ENCODE measurements at places on chromosomes 4 and X.

GRCh38 chr4:6074758-6075157, 56.5 kb upstream of the C4orf50 start:
- DNase-seq, result no peak

DNA sequence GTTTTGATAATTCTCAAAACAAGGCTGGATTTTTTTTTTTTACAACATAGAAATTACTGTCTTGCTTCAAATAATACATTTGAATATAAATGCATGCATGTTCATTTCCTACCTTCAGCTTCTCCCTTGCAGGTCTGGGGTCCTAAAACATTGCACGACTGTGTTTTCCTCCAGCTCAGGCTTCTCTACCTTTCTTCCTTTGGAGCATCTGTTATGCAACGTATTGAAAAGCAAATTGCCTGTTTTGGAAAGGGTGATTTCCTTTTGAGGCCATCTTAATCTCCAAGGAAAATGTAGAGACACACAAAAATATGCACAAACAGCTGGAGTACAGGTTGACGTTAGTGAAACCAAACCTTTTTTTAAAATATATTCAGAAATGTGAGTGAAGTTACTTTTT, 115.6 kb upstream of the TLL1 start:
- no peak for DNase-seq

GRCh38 chr4:94354474-94354896, 11.8 kb upstream of the HPGDS start:
- no peak for DNase-seq

- no peak for DNase-seq
Observed at GRCh38 chr4:56764775-56765174, 56.7 kb downstream of the SPINK2 start.

GRCh38 chrX:104921584-104922205, 298.8 kb downstream of the TEX13A start:
- no peak for DNase-seq

- no peak for DNase-seq
Observed at GRCh38 chr4:158777423-158778155, 8.8 kb downstream of the FNIP2 start.

DNA sequence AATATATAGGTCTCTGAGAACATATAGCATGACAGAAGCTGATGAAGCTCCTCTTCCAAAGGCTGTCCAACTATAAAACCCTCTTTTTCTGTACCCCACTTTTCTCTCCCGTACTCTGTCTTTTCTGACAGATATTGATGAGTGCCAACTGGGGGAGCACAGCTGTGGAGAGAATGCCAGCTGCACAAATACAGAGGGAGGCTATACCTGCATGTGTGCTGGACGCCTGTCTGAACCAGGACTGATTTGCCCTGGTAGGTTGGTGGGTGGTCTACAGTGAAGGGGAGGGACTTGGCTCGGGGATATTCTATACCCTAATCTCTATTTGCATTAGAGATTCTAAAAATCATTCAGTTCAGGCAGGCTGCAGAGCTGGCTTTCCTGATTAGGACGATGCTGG, 80.4 kb downstream of the EGF start:
- no peak for DNase-seq

DNA sequence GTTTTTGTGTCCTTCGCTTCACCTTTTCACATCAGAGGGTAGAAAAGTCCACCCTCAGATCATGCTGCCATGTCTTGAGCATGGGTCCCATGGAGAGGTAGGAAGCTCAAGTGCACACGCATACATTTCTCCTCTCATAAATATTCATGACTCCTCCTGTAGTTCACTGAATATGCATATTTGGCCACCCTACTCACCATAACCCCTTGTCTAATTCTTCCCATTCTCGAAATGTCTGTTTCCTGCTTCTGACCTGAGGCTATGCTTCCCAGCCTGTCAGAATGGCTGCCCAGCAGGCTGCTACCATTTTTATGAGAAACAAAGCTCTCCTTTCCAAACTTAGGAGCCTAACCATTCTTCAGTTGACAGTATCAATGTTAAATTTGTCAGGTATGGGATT, 86.5 kb downstream of the ADRA2C start:
- no peak for DNase-seq

DNA sequence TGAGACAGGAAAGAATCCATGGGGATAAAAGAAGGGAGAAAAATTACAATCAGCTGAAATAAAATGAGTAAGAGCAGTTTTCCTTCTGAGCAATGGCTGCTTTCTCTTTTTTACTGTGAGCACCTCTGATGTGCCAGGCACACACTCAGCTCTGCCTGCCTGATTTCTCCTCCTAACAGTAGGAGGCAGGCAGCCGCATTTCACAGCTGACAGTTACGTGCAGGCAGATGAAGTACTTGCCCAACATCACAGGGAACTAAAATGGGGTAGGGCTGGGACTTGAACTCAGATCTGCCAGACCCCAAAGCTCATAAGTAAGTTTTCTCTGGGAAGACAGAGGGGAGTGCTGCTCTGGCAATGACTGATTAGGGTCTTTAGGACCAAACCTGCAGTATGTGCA, 54.6 kb downstream of the C4orf50 start:
- no peak for DNase-seq

- DNase-seq, result no peak
Observed at GRCh38 chrX:54640103-54640690, 110.2 kb downstream of the GNL3L start.

GRCh38 chrX:37755025-37755424, 24.8 kb upstream of the CYBB start:
- DNase-seq, result peak; percentile 77

- peak; percentile 18 for DNase-seq
Observed at GRCh38 chr4:168480931-168481611, 779 bp upstream of the DDX60L start.

GRCh38 chr4:18041114-18041513, 19.6 kb upstream of the LCORL start:
- no peak for DNase-seq

DNA sequence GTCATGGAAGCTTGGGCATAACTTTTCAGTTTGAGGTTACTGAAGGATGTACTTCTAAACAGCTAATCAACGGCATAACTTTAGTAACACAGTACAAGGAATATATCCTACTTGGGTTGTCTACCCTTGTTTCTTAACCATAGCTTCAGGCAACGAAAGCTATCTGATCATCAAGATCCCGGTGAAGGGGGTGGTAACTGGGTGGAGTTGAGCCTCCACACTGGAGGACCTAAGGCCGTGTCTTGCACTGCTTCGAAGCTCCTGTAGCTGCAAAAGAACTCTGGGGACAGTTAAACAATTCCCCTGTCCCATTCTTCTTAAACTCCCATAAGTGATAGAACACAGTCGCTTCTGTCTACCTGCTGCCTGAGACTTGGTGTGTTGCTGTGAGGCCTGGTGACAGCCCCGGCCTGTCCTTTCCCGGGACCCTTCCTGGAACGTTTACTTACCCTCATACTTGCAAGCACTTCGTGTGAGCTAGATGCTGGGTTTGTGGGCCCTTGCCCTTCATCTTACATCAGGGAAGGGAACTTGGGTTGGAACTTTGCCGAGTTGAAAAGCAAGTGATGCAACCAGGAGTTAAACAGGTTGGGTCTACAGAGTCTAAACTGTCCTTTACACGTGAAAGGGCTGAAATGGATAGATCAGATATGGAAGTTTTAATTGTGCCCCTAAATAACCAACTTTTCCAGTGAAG, 5.8 kb upstream of the WDR1 start:
- DNase-seq, result no peak

DNA sequence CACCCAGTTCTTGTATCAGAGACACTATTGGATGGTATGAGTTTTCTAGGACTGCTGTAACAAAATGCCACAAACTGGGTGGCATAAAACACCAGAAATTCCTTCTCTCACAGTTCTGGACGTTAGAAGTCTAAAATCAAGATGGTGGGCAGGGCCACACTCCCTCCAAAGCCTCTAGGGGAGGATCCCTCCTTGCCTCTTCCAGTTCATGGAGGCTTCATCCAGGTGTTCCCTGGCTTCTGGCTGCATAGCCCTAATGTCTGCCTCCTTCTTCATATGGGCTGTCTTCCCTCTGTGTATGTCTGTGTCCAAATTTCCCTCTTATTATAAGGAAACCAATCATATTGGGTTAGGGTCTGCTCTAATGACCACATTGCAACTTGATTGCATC, 38.4 kb upstream of the RASL11B start:
- no peak for DNase-seq

DNA sequence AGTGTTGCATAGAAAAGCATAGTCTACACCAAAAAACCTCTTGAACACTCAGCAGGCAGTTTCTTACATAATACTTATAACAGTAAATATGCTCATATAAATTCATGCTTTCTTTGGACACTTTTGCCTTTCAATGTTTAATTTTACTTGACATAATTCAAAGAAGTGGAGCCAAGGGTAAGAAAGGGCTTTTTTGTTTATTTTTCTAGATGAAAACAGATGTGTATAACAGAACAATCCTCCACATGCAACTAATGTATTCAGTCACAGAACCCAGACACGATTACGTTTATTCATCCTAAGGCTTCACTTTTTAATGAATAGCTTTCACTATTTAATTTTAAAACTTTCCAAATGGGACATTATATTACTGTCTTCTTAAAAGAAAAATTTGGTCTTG, 58.0 kb upstream of the PTPN13 start:
- no peak for DNase-seq

GRCh38 chrX:129077424-129078170, 445.7 kb downstream of the SMARCA1 start:
- no peak for DNase-seq

DNA sequence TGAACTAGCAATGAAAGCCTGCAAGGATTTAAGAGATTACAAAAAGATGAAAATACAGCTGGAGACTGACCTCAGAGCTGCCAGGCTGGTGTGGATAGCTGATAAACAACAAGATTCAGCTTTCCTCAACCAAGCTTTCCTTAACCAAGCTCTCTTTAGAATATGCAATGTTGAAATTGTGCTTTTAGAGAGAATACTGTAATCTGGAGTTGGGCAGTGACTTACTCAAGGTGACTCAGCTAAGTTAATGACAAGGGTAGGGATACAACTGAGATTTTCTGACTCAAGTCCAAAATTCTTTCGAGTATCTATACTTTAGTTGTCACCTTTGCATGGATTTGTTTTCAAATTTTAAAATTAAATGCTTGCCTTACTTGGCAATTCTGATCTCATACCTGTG, 98.0 kb downstream of the AMMECR1 start:
- no peak for DNase-seq

DNA sequence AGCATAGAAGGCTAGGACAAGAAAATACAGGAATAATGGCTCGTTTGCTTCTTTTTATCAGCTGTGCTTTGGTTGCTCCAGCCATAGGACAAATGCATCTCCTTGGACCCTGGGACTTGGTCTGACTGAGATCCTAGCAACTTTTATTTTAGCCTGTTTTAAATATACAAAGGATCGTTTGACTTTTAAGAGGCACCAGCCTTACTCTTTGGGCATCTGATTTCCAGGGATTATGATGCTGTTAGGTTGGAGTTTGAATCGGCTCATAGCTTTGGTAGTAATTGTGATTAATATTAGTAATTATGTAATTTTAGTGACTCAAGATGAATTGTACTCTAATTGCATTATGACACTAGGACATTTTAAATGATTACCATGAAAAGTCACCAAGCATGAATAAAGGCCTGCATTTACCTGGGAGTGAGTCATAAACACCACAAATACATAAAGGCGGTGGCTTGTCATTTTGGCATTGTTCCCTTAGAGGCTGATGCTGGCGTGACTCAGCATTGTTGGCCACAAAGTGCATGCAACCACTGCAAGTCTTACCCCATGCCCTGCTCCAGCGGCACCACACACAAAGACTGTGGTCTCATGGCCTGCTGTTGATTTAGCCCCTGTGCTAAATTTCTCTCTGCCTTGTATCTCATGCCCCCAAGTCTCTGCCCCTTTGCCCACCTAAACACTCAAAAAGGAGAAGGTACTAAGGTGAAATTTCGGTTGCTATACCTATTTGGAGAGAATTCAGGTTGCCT, 12.4 kb downstream of the GPAT3 start:
- DNase-seq, result peak; percentile 90

- no peak for DNase-seq
Observed at GRCh38 chr4:168408620-168409019, 71.7 kb downstream of the DDX60L start.

- DNase-seq, result no peak
Observed at GRCh38 chr4:211033-211511, 86.8 kb downstream of the ZNF718 start.

GRCh38 chrX:115324194-115324593, 34.7 kb downstream of the LUZP4 start:
- DNase-seq, result no peak

GRCh38 chr4:41258783-41259182, 2.1 kb downstream of the UCHL1 start:
- peak; percentile 33 for DNase-seq

DNA sequence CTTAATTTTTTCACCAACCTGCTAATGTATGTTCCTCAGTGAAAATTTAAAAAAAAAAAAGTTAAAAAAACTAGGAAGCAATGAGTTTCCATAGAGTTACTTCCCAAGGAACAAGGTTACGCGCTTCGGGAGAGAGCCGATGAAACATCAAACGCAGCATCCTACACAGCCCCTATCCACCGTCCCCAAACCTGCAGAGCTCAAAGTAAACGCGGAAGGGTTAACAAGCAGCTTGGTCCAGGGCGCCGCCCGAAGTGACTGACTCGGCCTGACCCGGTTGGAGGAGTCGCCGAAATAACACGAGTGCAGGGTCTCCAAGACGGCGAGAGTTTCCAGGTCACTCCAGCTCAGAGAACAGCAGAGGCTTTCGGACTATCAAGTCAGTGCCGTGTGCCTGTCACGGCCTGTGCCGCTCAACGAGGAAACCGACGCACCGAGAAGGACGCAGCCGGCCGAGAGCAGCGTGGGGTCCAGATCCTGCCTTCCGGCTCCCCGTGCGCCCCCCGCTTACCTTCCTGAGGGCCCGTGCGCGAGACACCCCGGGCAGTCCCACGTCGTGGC, 512 bp downstream of the NOP14 start:
- peak; percentile 46 for DNase-seq

- no peak for DNase-seq
Observed at GRCh38 chr4:8392591-8393190, 47.8 kb downstream of the ACOX3 start.

- DNase-seq, result no peak
Observed at GRCh38 chr4:145230726-145231125, 50.3 kb upstream of the OTUD4 start.

DNA sequence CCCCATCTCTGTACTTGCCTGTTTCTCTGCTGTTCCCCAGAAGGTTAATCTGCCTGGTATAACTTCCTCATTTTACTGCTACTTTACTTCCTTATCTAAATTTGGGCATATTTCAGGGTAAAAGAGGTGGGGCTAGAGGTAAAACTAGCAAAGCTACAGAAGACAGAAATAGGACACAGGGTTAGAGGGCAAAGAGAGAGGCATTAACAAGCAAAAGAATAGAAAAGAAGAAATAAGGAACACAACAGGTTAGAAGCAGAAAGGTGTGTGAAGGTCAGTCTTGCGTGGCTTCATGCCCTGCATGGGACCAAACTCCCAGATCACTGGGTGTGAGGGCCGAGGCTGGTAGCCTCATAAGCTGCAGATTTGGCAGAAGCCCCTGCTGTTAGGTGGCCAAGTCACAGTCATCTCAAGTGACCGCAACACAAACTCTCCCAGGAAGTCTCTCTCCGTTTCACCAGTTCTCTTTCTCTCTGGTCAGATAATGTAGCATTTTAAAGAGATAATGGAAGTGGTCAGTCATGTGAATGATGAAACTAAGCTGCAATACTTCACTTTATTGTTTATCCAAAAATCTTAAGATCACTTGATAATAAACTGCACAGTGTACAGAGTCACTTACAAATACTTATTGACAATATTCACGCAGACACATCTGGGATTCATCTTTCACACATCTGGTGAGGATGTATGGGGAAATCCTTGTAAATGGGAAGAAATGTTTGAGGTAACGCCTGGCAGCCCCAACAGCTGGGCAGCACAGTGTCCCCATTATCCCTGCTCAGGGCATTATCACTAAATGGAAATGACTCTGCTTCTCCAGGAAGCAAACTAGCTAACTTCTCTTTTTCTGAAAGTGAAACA, 16.4 kb downstream of the TMEM154 start:
- DNase-seq, result peak; percentile 43
